ENCODE measurements at places on chromosomes 7 and 10.

- no peak for DNase-seq
Measured at GRCh38 chr10:22761569-22762220, 47.3 kb upstream of the PIP4K2A start.

GRCh38 chr10:99631496-99631895 is 11.3 kb upstream of the SLC25A28 start:
- DNase-seq: no peak

DNA sequence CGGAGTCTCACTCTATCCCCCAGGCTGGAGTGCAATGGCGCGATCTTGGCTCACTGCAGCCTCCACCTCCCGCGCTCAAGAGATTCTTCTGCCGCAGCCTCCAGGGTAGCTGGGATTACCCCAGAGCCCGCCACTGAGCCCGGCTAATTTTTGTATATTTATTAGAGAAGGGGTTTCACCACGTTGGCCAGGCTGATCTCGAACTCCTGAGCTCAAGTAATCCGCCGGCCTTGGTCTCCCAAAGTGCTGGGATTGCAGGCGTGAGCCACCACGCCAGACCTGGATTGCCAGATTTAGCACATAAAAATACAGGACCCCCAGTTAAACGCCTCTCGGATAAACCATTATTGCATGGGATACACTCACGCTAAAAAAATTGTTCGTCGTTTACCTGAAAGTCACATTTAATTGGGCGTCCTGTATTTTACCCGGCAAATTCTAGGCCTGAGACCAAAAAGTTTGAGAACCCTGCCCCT is 375 bp upstream of the GATAD1 start:
- DNase-seq: no peak

- no peak for DNase-seq
Measured at GRCh38 chr7:28754027-28754426, 204.1 kb downstream of the TRIL start.

- peak; percentile 32 for DNase-seq
Measured at GRCh38 chr10:100518761-100519241, 860 bp downstream of the SEC31B start.
